CD4-positive, alpha-beta T cell treated with Interleukin-4 for 1 hour (primary cell): ENCODE measurements at places on chromosomes 6 and 20.

DNA sequence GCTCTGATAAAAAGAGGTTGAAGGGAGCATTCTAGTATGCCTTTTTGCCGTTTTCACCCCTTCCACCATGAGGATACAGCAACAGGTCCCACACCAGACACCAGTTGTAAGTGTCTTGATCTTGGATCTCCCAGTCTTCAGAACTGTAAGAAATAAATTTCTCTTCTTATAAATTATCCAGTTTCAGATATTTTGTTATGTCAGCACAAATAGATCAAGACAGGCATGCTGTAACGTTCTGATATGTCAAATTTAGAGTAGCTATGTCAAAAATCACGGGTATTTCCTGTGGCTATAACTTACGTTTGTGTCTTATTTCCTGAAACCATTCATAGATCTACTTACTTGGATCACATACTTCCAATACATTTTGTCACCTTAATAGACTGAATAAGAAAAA lies 55.9 kb upstream of the CD83 start:
- DNase-seq: no peak

DNA sequence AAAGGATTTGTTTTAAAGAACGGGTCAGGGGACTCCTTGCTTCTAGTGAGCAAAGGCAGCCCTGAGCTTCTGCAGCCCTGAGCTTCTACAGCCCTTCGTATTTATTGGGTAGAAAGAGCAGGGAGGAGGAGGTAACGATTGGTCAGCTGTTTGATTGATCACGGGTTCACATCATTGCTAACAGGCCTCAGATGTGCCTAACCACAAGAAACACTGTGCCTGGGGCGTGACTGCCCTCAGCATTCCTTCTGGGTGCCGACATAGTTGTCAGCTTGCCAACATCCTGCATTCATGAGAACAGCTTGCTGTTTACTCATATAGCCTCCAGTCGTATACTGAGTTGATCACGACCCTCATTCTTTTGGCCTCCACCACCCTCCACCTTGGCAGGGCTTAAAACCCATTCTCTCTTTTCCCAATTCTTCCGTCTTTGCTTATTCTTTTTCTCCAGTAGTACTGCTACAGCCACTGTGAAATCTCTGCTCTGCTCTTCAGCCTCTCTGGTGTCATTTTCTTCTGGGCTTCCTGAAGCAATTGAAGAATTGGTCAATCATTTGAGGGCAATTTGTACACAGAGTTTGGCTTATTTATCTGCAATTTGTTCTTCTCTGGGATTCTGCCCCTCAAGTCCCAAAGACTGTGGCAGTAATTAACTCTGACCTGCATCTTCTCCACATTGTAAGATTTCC lies 25.4 kb upstream of the NOP56 start:
- DNase-seq: no peak

DNA sequence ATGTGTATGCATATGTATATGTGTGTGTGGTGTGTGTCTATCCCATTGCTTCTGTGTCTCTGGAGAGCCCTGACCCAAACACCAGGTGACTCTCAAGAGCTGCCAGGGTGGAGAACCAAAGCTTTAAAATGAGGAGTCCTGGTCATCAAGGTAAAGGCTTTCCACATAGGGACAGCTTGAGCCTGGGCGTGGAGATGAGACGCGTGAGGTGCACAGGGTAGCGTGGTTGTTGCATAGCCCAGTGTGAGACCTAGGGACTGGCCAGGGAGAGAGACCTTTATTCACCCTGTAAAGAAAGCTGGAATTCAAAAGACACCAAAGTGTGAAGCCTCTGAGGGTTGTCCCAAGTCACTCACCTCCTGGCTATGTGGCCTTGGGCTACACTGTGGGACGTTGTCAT lies 149.1 kb downstream of the SYCP2 start:
- no peak for DNase-seq

- DNase-seq: no peak
Observed at GRCh38 chr6:36791521-36792135, 47.6 kb downstream of the CPNE5 start.

GRCh38 chr20:64216910-64217309 lies 38.6 kb upstream of the PCMTD2 start:
- DNase-seq: no peak
